T-helper 17 cell (primary cell): ENCODE measurements at places on chromosomes 4 and X. TPM values are rescaled to one million over a fixed set of nuclear protein-coding genes. Genes with fewer than 3 reads are reported as not detected.

Gene VSIG4
- not detected for total RNA-seq

Gene TMPRSS11B
- not detected for total RNA-seq

Gene PDGFRA
- total RNA-seq, result not detected

Gene PRRG3
- total RNA-seq, result not detected

Gene CDX4
- total RNA-seq, result not detected

Gene CHRDL1
- not detected for total RNA-seq

Gene EVC2
- 6.8 TPM for total RNA-seq

Gene NR3C2
- total RNA-seq, result 42.5 TPM

Gene IGBP1
- 54.0 TPM for total RNA-seq

Gene ERCC6L
- total RNA-seq, result not detected

GRCh38 chr4:72666910-72667309 is 97.9 kb upstream of the ADAMTS3 start:
- H3K27ac ChIP-seq, result no peak overlapping the region
- no peak for DNase-seq
- H3K4me1 ChIP-seq, result no peaks in the 10 kb centered on the region

DNA sequence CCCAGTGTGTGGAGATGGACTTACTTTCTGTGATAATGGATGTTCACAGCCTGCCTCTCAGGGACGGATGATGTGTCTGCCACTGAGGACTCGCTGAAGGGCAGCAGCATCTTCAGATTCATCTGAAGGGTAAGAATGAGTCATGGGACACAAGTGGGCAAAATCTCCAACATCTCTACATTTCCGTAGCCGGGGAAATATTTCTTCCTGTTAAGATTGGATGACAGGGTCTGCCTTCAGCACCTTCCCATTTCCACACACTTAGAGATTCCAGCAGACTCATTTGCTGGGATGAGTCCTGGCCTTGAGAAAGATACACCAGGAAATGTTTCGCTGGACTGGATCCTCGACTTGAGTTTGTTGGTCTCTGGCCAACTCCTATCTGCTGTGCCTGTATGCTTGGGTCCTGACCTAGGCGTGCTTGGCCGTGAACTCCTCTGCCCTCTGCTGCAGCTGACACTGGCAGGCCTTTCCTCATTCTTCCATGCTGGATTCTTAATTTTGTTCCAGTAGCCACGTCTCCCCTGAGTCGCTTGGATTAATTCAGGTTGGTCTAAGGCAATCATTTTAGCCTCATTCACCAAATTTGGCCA is 46.5 kb upstream of the SOD3 start:
- peaks cover 3% of the 10 kb centered on the region for H3K27me3 ChIP-seq
- no peak overlapping the region for H3K4me3 ChIP-seq
- no peak overlapping the region for H3K27ac ChIP-seq
- no peak for DNase-seq
- H3K4me1 ChIP-seq, result no peaks in the 10 kb centered on the region

GRCh38 chrX:125012585-125012984 is 307.1 kb upstream of the TEX13C start:
- H3K4me3 ChIP-seq, result no peak overlapping the region
- no peaks in the 10 kb centered on the region for H3K36me3 ChIP-seq
- no peaks in the 10 kb centered on the region for H3K4me1 ChIP-seq
- H3K27ac ChIP-seq, result no peak overlapping the region

DNA sequence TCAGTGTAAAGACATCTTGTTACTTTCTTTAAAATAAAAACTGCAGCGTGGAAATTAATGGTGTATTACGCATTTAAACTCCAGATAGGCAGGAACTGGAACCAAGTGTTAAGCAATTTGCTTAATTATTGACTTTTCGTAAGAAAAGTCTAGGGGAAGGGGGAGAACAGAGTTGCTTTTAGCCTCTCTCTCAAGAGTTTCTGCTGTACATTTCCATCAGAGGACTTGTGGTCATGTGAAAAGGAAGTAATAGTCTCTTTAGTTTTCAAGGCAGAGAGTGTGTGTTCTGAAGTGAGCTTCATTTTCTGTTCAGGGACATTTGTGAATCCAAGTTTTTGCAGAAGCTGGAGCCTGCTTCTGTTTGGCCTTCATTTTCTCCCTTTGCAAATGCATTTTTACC is 127.2 kb downstream of the UBE2K start:
- peaks cover 2% of the 10 kb centered on the region for H3K4me1 ChIP-seq
- DNase-seq, result no peak
- H3K27ac ChIP-seq, result no peak overlapping the region
- no peaks in the 10 kb centered on the region for H3K27me3 ChIP-seq

GRCh38 chr4:164876700-164877324 is at the start of gene APELA:
Gene APELA (plus strand): TSS chr4:164877178. CDS start chr4:164877332, 154 bp downstream.
- H3K27me3 ChIP-seq, result peaks cover 7% of the 10 kb centered on the region
- H3K36me3 ChIP-seq, result no peaks in the 10 kb centered on the region
- H3K4me1 ChIP-seq, result peaks cover 3% of the 10 kb centered on the region
- H3K27ac ChIP-seq, result no peak within 1 kb of the TSS

GRCh38 chr4:8419222-8420041 is 21.1 kb downstream of the ACOX3 start:
- DNase-seq, result no peak
- peaks cover 3% of the 10 kb centered on the region for H3K36me3 ChIP-seq
- peak overlapping the region; percentile 53 for H3K27ac ChIP-seq

- no peaks in the 10 kb centered on the region for H3K4me1 ChIP-seq
- DNase-seq, result no peak
- H3K36me3 ChIP-seq, result no peaks in the 10 kb centered on the region
- no peak overlapping the region for H3K4me3 ChIP-seq
- H3K27me3 ChIP-seq, result no peaks in the 10 kb centered on the region
These were observed 1216.5 kb downstream of the RAPGEF2 start for GRCh38 chr4:160319221-160319867.

GRCh38 chr4:39406763-39407583 is at the start of gene KLB:
Gene KLB (plus strand): TSS chr4:39406930. CDS start chr4:39406950, 20 bp downstream.
- no peak within 1 kb of the TSS for H3K4me3 ChIP-seq
- H3K4me1 ChIP-seq, result no peaks in the 10 kb centered on the region
- H3K36me3 ChIP-seq, result peaks cover 3% of the 10 kb centered on the region
- no peak for DNase-seq

GRCh38 chr4:167606551-167606950 is 372.3 kb upstream of the SPOCK3 start:
- no peaks in the 10 kb centered on the region for H3K27me3 ChIP-seq
- no peak overlapping the region for H3K27ac ChIP-seq
- no peaks in the 10 kb centered on the region for H3K4me1 ChIP-seq
- no peaks in the 10 kb centered on the region for H3K36me3 ChIP-seq
- no peak overlapping the region for H3K4me3 ChIP-seq

GRCh38 chr4:89316931-89317366 is 9.3 kb upstream of the GPRIN3 start:
- H3K4me3 ChIP-seq, result peak overlapping the region; percentile 81
- H3K4me1 ChIP-seq, result peaks cover 33% of the 10 kb centered on the region
- H3K36me3 ChIP-seq, result no peaks in the 10 kb centered on the region
- H3K27me3 ChIP-seq, result no peaks in the 10 kb centered on the region

- H3K36me3 ChIP-seq, result no peaks in the 10 kb centered on the region
- H3K27me3 ChIP-seq, result no peaks in the 10 kb centered on the region
- DNase-seq, result no peak
These were observed at the start of gene PLCXD1 for GRCh38 chrX:281166-281999. Gene PLCXD1 (plus strand): TSS chrX:281381. CDS start chrX:284188, 2,807 bp downstream.

- no peaks in the 10 kb centered on the region for H3K4me1 ChIP-seq
- H3K27ac ChIP-seq, result no peak overlapping the region
- H3K27me3 ChIP-seq, result peaks cover 45% of the 10 kb centered on the region
- no peak overlapping the region for H3K4me3 ChIP-seq
These were observed 98.5 kb upstream of the INPP4B start for GRCh38 chr4:142944565-142944964.

GRCh38 chr4:88630756-88631155 is 38.5 kb downstream of the HERC3 start:
- DNase-seq, result no peak
- no peak overlapping the region for H3K27ac ChIP-seq
- H3K4me1 ChIP-seq, result no peaks in the 10 kb centered on the region
- H3K36me3 ChIP-seq, result no peaks in the 10 kb centered on the region
- no peaks in the 10 kb centered on the region for H3K27me3 ChIP-seq
- no peak overlapping the region for H3K4me3 ChIP-seq

DNA sequence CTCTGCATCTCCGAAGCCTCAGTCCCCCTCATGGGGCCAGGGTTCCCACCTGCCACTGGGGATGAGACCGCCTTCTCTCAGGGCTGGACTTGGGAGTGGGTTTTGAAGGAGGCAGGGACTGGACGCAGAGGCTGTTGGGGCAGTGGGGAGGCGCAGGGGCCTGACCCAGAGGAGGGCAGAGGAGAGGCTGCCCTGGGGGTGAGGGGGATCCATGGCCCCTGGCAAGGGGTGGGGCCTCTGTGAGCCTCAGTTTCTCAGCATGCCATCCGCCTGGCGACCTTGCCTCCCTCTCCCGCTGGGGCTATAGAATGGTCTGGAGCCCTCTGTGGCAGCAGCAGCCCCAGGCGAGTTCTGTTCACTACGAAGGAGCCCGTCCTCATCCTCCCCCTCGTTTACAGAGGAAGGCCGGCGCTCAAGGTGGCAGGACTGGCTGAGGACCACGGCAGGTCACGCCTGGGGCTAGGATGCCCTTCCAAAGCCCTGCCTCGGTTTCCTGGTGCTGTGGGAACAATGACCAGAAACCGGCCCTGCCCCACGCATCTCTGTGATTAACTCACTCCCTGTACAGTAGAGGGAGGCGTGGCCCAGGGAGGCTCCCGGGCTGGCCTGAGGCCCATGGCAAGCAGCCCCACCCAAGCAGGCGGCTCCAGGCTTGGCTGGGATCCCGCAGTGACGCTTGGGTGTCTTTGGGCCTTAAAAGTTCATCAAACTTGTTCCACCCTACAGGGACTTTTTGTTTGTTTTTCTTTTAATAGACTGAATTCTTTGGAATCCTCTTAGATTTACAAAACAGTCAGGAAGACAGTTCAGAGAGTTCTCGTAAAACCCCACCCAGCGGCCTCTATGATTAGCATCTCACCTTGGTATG is 16.0 kb upstream of the SH3TC1 start:
- peaks cover 11% of the 10 kb centered on the region for H3K27me3 ChIP-seq
- no peak overlapping the region for H3K4me3 ChIP-seq
- DNase-seq, result no peak
- no peak overlapping the region for H3K27ac ChIP-seq
- no peaks in the 10 kb centered on the region for H3K4me1 ChIP-seq

- no peaks in the 10 kb centered on the region for H3K36me3 ChIP-seq
- peaks cover 41% of the 10 kb centered on the region for H3K27me3 ChIP-seq
- H3K27ac ChIP-seq, result no peak overlapping the region
- H3K4me1 ChIP-seq, result peaks cover 6% of the 10 kb centered on the region
These were observed 68.0 kb upstream of the MAP9 start for GRCh38 chr4:155444721-155445120.

GRCh38 chr4:139625093-139625455 is 40.5 kb upstream of the MGST2 start:
- no peaks in the 10 kb centered on the region for H3K4me1 ChIP-seq
- H3K27me3 ChIP-seq, result peaks cover 27% of the 10 kb centered on the region
- H3K36me3 ChIP-seq, result peaks cover 2% of the 10 kb centered on the region
- DNase-seq, result no peak

DNA sequence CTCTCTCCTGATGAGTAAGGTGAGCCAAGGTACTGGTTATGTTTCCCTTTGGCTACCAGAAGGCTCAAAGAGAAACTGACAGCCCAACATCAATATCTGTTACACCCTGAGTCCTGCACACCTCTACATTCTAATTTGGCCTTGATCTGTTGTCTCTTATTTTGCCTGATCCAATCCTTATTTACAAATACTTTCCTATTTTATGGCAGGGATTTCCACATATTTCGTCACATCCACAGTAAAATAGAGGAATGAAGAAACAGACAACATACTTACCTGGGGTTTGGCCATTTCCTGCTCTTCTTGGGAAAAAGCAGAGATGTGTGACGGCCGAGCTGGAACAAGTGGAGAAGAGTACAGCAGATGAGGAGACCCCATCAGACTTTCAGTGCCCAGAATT is 1.5 kb downstream of the ZNF182 start:
- H3K4me1 ChIP-seq, result peaks cover 14% of the 10 kb centered on the region
- no peak overlapping the region for H3K27ac ChIP-seq
- H3K27me3 ChIP-seq, result no peaks in the 10 kb centered on the region
- DNase-seq, result no peak

- H3K4me3 ChIP-seq, result no peak overlapping the region
- DNase-seq, result no peak
- no peaks in the 10 kb centered on the region for H3K4me1 ChIP-seq
- H3K27ac ChIP-seq, result no peak overlapping the region
- no peaks in the 10 kb centered on the region for H3K36me3 ChIP-seq
These were observed 180.7 kb upstream of the DIPK2B start for GRCh38 chrX:45381366-45381765.

GRCh38 chr4:125994430-125994829 is 679.7 kb downstream of the FAT4 start:
- DNase-seq, result no peak
- H3K4me3 ChIP-seq, result no peak overlapping the region
- H3K27me3 ChIP-seq, result no peaks in the 10 kb centered on the region
- H3K4me1 ChIP-seq, result no peaks in the 10 kb centered on the region
- no peak overlapping the region for H3K27ac ChIP-seq
- H3K36me3 ChIP-seq, result no peaks in the 10 kb centered on the region

GRCh38 chrX:119706616-119707015 is 13.6 kb upstream of the SEPTIN6 start:
- no peaks in the 10 kb centered on the region for H3K27me3 ChIP-seq
- H3K36me3 ChIP-seq, result no peaks in the 10 kb centered on the region
- H3K27ac ChIP-seq, result no peak overlapping the region
- H3K4me3 ChIP-seq, result no peak overlapping the region

GRCh38 chr4:140213749-140214148 is 59.8 kb upstream of the MAML3 start:
- no peak overlapping the region for H3K4me3 ChIP-seq
- H3K27me3 ChIP-seq, result peaks cover 10% of the 10 kb centered on the region
- no peak for DNase-seq
- H3K27ac ChIP-seq, result no peak overlapping the region

- H3K27me3 ChIP-seq, result no peaks in the 10 kb centered on the region
- no peak for DNase-seq
- peaks cover 5% of the 10 kb centered on the region for H3K36me3 ChIP-seq
- H3K4me1 ChIP-seq, result no peaks in the 10 kb centered on the region
- peak overlapping the region; percentile 21 for H3K27ac ChIP-seq
These were observed 21.4 kb upstream of the MRFAP1 start for GRCh38 chr4:6619116-6619465.
